ENCODE measurements at places on chromosomes 1 and 21. TPM values are rescaled to one million over a fixed set of nuclear protein-coding genes. Genes with fewer than 3 reads are reported as not detected.

GRCh38 chr1:8154621-8155052 is 128.5 kb upstream of the ERRFI1 start:
- 0 out of 2 replicates have a peak overlapping the region, but pooled peaks have one; percentile 6 for H3K27ac ChIP-seq
- H3K4me3 ChIP-seq = no peak overlapping the region
- H3K4me1 ChIP-seq = peaks cover 3% of the 10 kb centered on the region
- H3K36me3 ChIP-seq = no peaks in the 10 kb centered on the region
- H3K27me3 ChIP-seq = no peaks in the 10 kb centered on the region
- DNase-seq = peak; percentile 74

DNA sequence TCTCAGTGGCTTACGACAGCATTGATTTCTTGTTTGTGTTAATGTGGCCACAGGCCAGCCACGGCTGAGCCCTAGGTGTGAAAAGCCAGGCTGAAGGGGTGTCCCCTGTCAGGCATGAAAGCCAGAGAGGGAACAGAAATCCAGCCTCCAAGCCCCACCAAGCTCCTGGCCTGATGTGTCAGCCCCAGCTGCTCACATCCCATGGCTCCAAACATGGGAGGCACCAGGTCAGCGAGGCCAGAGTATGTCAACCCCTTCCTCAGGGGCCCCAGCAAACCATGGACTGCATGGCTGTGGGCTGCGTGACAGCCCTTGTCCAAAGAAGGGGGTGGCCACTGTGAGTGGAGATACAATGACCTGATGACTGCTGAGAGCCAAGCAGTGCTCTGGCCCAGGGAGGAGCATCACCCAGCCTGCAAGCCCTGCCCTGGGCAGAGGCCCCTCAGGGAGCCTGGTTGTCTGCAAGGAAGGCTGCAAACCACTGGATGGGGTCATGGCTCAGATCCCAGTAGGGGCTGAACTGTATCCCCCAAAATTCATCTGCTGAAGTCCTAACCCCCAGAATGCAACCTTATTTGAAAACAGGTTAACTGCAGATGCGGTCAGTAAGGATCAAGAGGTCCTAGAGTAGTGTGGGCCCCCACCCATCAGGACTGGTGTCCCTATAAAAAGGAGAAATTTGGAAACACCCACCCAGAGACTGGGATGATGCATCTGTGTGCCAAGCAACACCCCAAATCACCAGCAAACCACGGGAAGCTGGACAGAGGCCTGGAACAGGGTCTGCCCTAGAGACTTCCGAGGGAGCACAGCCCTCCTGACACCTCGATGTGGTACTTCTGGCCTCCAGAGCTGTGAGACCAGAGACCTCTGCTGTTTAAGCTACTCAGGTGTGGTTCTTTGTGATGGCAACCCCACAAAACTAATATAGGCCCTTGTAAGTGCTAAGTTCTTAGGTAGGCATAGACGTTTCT is 3.3 kb upstream of the MX2 start:
- no peak overlapping the region for H3K27ac ChIP-seq
- no peak overlapping the region for H3K4me3 ChIP-seq
- peaks cover 4% of the 10 kb centered on the region for H3K4me1 ChIP-seq
- peaks cover 5% of the 10 kb centered on the region for H3K27me3 ChIP-seq

- no peaks in the 10 kb centered on the region for H3K27me3 ChIP-seq
- peak; percentile 75 for DNase-seq
- H3K4me3 ChIP-seq = no peak overlapping the region
- no peaks in the 10 kb centered on the region for H3K4me1 ChIP-seq
Measured at GRCh38 chr1:59272507-59272906, 24.4 kb upstream of the FGGY start.

DNA sequence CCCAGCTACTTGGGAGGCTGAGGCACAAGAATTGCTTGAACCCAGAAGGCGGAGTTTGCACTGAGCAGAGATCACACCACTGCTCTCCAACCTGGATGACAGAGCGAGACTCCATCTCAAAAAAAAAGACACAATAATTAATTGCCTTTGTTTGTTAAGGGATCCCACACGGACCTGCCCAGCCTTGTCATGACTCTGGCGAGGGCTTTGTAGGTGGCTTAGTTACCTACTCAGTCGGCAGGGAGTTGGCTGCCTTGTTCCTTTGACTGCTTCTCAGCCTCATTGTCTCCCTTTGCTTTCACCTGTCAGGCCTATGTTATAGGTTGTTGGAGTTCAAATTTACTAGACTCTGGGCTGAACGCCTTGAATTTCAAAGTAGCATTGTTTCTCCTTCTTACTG is 82.0 kb downstream of the UBE4B start:
- H3K4me1 ChIP-seq = peaks cover 3% of the 10 kb centered on the region
- DNase-seq = no peak
- no peaks in the 10 kb centered on the region for H3K27me3 ChIP-seq
- no peak overlapping the region for H3K27ac ChIP-seq
- H3K36me3 ChIP-seq = peaks cover 20% of the 10 kb centered on the region
- no peak overlapping the region for H3K4me3 ChIP-seq

The CCDC27 gene
- not detected for total RNA-seq

The ENAH gene
- total RNA-seq = 86.9 TPM

GRCh38 chr1:40476924-40477677 is at the start of gene ZFP69:
Gene ZFP69, plus strand, starts transcription at chr1:40477290. Its CDS starts 2,072 bp downstream, at chr1:40479362.
- H3K27me3 ChIP-seq = no peaks in the 10 kb centered on the region
- H3K36me3 ChIP-seq = peaks cover 2% of the 10 kb centered on the region
- DNase-seq = peak; percentile 51
- H3K4me3 ChIP-seq = peak within 1 kb of the TSS; percentile 98
- 0 out of 2 replicates have a peak, but pooled peaks cover 2% of the 10 kb centered on the region for H3K4me1 ChIP-seq
- peak within 1 kb of the TSS; percentile 84 for H3K27ac ChIP-seq

- no peaks in the 10 kb centered on the region for H3K27me3 ChIP-seq
- DNase-seq = no peak
- no peaks in the 10 kb centered on the region for H3K36me3 ChIP-seq
- H3K4me3 ChIP-seq = no peak overlapping the region
Measured at GRCh38 chr1:226979517-226980121, 39.5 kb downstream of the COQ8A start.

DNA sequence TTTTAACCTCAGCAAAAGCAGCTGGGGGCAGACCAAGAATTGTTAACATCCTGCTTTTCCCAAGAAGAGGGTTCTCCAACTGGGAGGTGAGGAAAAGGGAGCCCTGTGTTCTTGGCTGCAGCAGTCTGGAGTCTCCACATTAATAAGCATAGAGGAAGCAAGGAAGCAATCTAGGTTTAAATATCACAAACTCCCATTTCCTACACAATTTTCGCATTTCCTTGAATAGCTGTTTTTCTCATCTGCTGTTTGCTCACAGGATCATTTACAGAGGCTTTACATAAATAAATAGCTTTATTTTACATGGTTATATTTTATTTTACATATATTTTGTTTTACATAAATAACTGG is 124.0 kb downstream of the TRIM33 start:
- H3K27ac ChIP-seq = no peak overlapping the region
- H3K4me3 ChIP-seq = no peak overlapping the region

- H3K27ac ChIP-seq = no peak overlapping the region
- no peaks in the 10 kb centered on the region for H3K4me1 ChIP-seq
- H3K36me3 ChIP-seq = no peaks in the 10 kb centered on the region
- H3K27me3 ChIP-seq = no peaks in the 10 kb centered on the region
Measured at GRCh38 chr1:111032295-111032897, 68.7 kb upstream of the LRIF1 start.

The CAPN8 gene
- not detected for total RNA-seq

DNA sequence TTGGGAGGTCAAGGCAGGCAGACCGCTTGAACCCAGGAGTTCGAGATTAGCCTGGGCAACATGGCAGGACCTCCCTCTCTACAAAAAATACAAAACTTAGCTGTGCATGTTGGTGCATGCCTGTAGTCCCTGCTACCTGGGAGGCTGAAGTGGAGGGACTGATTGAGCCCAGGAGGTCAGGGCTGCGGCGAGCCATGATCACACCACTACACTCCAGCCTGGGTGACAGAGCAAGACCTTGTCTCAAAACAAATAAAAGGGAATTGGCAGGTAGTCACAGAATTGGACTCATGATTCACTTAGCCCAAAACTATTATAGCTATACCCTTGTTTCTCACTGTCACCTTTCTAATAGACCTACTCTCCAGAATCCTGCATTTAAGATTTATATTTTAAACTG is 5.5 kb downstream of the TADA1 start:
- no peak overlapping the region for H3K27ac ChIP-seq
- no peak for DNase-seq
- peaks cover 11% of the 10 kb centered on the region for H3K36me3 ChIP-seq

DNA sequence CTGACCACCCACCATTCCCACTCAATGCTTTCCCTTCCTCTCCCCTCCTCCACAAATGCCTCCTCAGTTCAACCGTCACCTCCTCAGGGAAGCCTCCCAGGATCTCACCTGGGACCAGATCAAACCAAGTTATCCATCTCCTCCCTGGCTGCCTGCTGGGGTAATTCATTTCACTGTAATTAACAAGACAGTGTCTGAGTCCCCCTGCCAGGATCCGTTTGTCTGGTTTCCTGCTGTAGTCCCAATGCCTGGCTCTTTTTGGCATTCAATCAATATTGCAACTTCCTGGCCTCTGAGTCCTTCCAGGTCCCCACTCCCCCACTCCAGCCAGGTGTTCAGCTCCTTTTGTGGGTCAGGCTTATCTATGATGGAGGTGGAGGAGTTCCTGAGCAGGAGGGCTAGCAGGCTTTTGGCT is 687.7 kb downstream of the PTPRU start:
- DNase-seq = no peak
- no peak overlapping the region for H3K4me3 ChIP-seq
- no peaks in the 10 kb centered on the region for H3K27me3 ChIP-seq

The AGO3 gene
- total RNA-seq = 25.6 TPM

DNA sequence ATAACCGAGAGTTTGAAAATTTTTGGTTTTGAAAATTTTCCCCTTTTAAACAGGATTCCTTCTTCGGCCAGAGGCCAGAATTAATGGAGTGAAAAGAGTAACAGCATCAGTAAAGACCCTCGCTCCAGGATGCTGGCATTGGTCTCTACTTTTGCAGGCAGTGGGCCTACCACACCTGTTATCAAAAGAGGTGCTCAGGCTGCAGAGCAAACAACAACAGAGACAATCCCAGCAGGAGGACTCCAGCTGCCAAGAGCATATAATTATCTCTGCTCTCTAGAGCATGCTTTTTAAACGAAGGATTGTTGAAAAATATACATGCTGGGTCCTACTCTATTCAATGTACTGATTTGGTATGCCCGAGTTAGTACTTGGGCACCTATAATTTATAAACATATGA is 1048.5 kb downstream of the PLA2G4A start:
- H3K4me3 ChIP-seq = no peak overlapping the region
- no peak overlapping the region for H3K27ac ChIP-seq
- H3K27me3 ChIP-seq = no peaks in the 10 kb centered on the region
- DNase-seq = no peak

GRCh38 chr1:227729881-227730629 is 5.0 kb downstream of the JMJD4 start:
- peaks cover 16% of the 10 kb centered on the region for H3K36me3 ChIP-seq
- H3K4me1 ChIP-seq = peaks cover 5% of the 10 kb centered on the region
- peak; percentile 64 for DNase-seq
- no peak overlapping the region for H3K4me3 ChIP-seq

The CELA3B gene
- not detected for total RNA-seq

The IFNLR1 gene
- total RNA-seq = not detected

GRCh38 chr1:200207711-200208126 is 180.2 kb downstream of the NR5A2 start:
- H3K27me3 ChIP-seq = no peaks in the 10 kb centered on the region
- peaks cover 9% of the 10 kb centered on the region for H3K4me1 ChIP-seq
- H3K4me3 ChIP-seq = no peak overlapping the region
- no peaks in the 10 kb centered on the region for H3K36me3 ChIP-seq

The SHISAL2A gene
- total RNA-seq = not detected

The OR2T6 gene
- total RNA-seq = not detected

The FCRL2 gene
- total RNA-seq = not detected

The CFHR4 gene
- not detected for total RNA-seq

DNA sequence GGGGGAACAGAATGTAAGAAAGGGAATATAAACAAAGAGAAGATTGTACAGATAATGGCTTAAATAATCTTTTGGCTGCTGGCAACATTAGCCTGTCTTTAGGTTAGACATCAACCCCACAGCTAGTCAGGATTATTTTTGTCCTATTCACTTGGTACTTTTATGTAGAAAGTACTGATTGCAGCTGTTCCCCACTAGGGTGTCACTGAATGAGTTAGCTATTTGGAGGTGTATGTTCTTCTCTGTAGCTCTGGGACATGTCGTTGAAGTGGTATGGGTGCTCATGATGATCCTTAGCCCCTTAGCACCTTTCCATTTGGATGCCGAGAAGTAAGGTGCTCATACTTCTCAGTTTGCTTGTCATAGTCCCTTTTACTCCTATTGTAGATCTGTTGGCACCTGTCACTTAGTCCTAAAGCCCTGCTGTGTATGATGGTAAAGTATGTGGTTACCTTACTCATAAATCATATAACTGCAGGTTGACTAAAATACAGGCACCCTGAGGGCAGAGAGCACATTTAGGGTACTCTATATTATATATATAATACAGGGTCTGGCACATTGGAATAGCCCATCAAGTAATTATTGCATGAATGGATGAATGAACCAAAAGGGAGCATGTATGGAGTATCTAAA is 64.6 kb downstream of the USP25 start:
- H3K27ac ChIP-seq = no peak overlapping the region
- DNase-seq = no peak
- no peaks in the 10 kb centered on the region for H3K27me3 ChIP-seq
- H3K4me1 ChIP-seq = no peaks in the 10 kb centered on the region
- H3K36me3 ChIP-seq = no peaks in the 10 kb centered on the region

GRCh38 chr1:75366595-75366994 is 232.4 kb downstream of the LHX8 start:
- H3K27ac ChIP-seq = no peak overlapping the region
- no peak for DNase-seq
- no peaks in the 10 kb centered on the region for H3K4me1 ChIP-seq
- no peaks in the 10 kb centered on the region for H3K36me3 ChIP-seq
- H3K4me3 ChIP-seq = no peak overlapping the region

DNA sequence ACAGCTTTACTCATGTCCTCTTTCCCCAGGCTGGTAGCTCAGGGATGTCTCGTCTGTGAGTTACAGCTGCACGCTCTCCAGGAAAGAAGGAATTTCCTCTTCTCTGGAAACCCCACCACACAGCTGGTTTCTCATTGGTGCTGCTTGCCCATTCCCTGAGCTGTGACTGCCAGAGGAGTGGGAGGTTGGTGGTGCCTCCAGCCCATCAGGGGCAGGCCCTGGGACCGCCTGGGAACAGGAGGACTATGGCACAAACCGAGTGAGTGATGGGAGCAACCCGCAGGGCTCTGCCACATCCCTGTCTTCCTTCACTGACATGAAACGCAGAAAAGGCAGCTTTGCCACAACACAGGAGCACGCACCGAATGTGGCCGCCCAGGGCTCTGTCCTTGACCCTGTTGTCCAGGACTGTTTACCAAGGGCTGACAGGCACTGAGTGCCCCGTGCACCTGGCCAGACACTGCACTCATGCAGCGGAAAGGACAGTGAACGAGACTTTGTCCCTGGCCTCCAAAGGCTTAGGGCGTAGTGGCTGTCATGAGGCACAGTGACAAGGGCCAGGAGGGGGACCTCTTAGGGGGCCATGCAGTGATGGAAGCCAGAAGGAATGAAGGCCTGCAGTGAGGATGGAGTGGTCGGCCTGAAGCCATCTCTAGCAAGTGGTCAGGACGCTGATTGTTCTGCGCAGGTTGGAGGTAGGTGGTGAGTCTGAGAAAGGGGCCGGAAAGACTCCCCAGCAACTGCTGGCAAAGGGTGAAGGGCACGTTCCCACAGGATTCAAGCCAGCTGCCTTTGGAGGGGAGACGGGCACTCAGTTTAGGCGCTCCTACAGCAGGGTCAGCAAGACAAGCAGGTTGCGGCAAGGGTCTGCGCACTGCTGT is 1.7 kb upstream of the CCNL2 start:
- H3K4me1 ChIP-seq = peaks cover 12% of the 10 kb centered on the region
- H3K4me3 ChIP-seq = peak overlapping the region; percentile 93
- H3K27me3 ChIP-seq = no peaks in the 10 kb centered on the region
- H3K27ac ChIP-seq = peak overlapping the region; percentile 92
- peaks cover 53% of the 10 kb centered on the region for H3K36me3 ChIP-seq

GRCh38 chr21:34791776-34792503 is 123.1 kb downstream of the CLIC6 start:
- H3K27ac ChIP-seq = no peak overlapping the region
- H3K4me3 ChIP-seq = no peak overlapping the region
- H3K27me3 ChIP-seq = no peaks in the 10 kb centered on the region
- peaks cover 22% of the 10 kb centered on the region for H3K4me1 ChIP-seq
- peaks cover 34% of the 10 kb centered on the region for H3K36me3 ChIP-seq

All from IMR-90 (cell line).